Activated CD4-positive, alpha-beta T cell treated with anti-CD3 and anti-CD28 coated beads for 24 hours (primary cell): ENCODE measurements at places on chromosomes 7 and 10.

DNA sequence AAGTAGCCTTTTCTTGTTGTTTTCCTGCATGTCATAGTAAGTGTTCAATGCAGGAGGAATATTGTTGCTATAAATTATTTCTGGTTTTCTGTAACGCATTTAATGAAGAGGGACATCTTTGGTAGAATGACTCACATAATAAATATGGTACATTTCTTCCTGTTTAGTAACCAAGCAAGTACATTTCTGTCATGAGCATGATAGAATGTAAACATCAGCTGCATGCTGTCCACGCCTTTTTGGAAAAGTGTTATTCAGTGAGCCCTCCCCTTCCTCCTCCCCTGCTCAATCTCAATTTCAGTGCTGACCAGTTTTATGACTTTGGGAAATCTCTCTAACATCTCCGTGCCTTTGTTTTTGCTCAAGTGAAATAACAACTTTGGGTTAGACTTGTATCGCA, 664.0 kb downstream of the XPNPEP1 start:
- DNase-seq, result no peak

GRCh38 chr7:77797734-77798393, 370 bp downstream of the TMEM60 start:
- no peak for DNase-seq

- no peak for DNase-seq
These were observed 12.0 kb upstream of the SCART1 start for GRCh38 chr10:133441780-133442179.

DNA sequence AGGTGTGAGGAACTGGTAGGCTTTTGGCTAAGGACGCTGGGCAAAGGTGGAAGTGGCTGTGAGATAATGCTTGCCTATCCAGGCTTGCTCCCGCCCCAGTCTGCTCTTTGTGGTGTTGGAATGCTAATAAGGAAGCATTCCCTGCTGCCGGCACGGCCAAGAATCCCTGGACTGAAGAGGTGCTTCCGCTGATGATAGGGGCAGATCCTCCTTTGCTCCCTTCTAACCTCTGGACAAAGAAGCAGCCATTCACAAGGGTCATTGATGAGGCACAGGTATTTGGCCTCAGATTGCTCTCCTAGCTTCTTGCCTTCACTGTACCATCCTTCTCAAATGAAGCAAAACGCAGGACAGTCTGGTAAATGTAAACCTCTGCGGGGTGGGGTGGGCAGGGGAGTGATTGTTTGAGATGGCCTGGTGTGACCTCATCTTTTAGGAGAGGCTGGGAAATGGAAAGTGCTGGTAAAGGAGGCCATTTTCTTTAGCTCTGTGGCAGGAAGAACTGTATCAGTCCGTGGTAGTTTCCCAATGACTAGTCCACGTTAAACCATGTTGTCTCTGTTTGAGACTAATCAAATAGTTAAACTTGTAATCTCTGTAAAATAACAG, 1.7 kb downstream of the PGAM1 start:
- DNase-seq, result no peak

- no peak for DNase-seq
These were observed 160.8 kb upstream of the NPSR1 start for GRCh38 chr7:34497153-34497777.

- DNase-seq, result no peak
These were observed 366.5 kb upstream of the KLF6 start for GRCh38 chr10:4151466-4151865.

DNA sequence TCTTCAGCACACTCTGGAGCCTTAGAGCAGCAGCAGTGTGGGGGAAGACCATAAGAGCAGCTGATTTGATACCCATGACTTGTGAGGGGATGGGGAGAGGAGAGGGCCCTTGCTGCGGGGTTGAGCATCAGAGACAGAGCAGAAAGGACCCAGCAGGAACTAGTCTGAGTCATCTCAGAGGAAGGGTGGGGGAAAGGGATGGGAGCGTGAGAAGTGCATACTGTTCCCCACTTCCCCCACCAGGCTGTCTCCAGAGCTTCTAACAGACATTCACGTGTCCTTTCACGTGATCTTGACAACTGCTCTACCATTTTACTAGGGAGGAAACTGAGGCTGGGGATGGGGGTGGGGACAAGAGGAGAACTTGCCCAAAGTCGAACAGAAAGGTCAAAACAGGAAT, 38.7 kb downstream of the FAM241B start:
- no peak for DNase-seq

- no peak for DNase-seq
These were observed 185.5 kb upstream of the SH2B2 start for GRCh38 chr7:102101111-102101551.

DNA sequence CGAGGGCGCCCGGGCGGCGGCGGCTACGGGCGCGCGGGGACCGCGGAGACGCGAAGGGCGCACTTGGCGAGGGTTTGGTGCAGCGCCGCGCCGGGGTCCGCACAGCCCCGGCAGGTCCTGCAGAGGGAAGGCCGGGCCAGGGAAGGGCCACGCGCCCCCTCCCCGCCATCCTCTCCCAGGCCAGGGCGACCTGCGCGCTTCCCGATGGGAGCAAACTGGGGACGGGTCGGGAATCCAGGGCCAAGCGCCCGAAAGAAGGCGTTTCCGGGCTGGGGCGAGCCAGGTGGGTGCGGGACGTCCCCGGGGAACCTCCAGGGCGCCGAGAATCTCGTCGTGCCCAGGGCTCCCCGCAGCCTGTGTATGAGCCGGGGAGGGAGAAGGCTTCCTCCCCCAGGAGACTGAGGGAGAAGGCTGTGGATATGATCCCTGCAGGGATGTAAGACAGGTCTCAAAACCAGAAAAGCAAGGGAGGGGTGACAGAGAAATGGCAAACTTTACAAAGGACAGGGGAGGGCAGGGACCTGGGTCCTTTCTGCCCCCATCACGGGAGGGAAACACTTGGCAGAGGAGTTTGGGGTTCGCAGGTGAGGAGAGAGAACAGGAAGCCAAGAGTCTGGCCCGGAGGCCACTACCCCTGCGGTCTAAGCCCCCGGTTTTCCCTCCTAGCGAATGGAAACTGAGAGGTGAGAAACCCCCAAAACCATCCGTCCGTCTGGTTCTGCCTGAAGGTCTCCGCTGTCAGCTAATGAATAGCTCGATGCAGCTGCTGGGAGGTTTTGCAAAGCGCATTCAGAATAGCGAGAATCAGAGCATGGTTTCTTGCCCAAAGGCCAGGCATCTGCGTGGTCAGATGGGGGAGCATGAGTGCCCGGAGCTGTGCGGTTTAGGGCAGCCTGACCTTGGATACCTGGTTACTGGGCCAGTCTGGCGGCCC, 674 bp downstream of the AMZ1 start:
- DNase-seq, result no peak

DNA sequence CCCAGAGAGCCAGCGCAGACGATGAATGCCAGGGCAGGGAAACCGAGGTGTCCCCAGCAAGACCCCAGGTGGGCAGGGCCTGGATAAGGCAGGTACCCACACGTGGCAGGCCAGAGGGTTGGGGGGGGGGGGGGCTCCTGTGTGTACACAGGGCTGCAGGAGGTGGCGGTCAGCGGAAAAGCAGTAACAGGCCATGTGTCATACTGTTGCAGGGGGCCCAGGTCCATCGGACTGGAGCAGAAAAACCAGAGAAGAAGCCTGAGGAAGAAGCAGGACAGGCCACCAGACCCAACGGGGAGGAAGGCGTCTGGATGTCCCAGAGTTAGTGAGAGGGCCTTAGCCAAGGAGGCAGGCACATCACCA, 116.3 kb downstream of the MAD1L1 start:
- DNase-seq, result no peak

- DNase-seq, result no peak
These were observed 47.8 kb downstream of the SLC35G1 start for GRCh38 chr10:93941606-93942005.

DNA sequence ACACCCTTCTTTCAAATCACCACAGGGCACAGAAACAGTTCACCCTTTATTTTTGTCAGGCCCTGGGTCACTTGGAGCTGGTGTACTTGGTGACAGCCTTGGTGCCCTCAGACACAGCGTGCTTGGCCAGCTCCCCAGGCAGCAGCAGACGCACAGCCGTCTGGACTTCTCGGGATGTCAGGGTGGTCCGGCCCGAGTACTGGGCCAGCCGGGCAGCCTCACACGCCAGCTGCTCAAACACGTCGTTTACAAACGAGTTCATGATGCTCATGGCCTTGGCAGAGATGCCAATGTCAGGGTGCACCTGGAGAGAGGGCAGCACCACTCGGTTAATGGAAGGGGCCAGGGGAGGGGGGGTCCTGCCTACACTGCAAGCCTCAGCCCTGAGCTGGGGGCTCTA, 2.5 kb downstream of the H2BK1 start:
- no peak for DNase-seq

GRCh38 chr7:4733936-4734528, 41.4 kb upstream of the AP5Z1 start:
- no peak for DNase-seq

DNA sequence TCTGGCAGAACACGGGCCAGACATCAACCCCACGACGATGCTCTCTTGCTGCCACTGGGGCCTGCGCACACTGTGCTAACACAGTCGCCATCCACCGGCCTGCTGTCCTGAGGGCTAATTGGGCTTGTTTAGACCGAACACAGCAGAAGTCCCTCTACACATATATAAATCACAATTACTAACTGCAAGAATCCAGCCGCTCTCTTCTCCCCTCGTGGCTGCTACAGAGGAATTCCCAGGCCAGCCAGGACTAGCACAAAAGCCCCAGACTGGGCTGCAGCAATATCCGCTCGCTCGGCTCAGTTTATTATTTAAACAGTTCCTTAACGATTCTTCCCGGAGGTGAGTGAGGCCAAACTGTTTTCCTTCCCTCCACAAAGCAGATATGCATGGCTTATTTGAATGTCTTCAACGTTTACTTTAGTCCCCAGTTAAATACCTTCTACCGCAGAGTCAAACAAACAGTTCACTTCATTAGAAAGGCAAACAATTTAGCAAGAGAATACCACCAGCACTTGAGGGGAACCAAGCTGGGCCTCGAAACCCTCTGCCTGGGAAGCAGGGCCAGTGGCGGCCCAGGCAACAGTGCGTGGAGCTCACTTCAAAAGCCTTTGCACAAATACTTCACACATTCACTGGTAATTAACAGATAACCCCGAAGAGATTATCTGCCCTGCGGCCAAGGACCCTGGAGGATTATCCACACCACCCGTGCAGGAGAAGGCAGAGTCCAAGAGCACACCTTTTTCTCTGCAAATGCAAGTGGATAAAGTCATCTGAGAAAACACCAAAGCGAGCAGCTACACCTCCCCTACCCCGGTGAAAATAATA, 145.3 kb downstream of the GLI3 start:
- DNase-seq, result no peak

DNA sequence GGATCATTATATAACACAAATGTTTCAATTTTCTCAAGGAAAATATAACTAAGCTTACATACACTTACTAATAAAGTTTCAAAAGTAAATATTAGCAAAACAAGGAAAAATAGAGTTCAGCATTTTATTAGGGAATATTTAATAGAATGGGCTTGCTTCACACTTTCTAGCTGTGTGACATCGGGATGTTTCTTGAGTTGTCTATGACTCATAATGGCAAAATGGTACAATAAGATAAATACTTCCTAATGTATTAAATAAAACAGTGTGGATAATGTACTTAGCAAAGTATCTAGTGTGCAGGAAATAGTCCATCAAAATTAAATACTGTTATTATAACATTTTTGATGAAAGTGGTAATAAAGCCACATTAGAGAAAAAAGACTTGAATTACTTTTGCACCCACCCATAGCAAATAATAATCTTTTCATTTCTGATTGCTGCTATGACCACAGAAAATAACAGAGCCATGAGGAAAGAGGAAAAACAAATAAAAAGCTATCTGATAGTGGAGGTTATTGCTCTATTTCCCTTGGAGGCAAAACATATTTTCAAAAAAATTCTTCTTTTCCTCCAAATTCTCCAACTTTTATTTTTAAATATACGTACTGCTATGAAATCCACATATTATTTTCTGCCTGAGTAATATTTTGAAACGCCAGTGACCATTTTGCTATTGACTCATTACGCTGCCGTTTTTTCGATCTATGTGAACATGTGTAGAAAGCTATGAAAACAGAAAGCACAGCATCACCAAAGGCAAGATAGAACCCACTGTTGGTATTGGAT, 272.9 kb upstream of the KLF6 start:
- no peak for DNase-seq

DNA sequence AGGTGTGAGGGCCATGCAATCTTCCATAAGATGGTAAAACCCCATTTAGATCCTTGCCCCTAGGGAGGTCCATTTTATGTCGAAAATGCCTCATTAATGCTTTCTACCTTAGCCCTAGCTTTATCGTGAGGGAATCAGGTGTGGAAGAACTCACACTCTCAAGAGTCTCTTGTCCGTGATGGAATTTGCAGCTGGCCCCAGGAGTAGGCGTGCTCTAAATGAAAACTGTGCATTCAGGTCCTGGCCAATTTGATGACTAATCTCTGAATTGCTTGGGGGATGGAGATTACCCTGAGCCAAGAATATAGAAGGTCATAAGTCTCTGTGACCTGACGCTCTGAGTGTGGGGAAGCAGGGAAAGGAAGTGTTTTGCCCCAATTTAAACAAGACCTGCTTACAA, 6.6 kb downstream of the C10orf90 start:
- DNase-seq, result no peak

GRCh38 chr10:43671659-43672531, 23.2 kb upstream of the ZNF32 start:
- no peak for DNase-seq

- DNase-seq, result no peak
These were observed 200.1 kb downstream of the SKAP2 start for GRCh38 chr7:26664274-26664673.

DNA sequence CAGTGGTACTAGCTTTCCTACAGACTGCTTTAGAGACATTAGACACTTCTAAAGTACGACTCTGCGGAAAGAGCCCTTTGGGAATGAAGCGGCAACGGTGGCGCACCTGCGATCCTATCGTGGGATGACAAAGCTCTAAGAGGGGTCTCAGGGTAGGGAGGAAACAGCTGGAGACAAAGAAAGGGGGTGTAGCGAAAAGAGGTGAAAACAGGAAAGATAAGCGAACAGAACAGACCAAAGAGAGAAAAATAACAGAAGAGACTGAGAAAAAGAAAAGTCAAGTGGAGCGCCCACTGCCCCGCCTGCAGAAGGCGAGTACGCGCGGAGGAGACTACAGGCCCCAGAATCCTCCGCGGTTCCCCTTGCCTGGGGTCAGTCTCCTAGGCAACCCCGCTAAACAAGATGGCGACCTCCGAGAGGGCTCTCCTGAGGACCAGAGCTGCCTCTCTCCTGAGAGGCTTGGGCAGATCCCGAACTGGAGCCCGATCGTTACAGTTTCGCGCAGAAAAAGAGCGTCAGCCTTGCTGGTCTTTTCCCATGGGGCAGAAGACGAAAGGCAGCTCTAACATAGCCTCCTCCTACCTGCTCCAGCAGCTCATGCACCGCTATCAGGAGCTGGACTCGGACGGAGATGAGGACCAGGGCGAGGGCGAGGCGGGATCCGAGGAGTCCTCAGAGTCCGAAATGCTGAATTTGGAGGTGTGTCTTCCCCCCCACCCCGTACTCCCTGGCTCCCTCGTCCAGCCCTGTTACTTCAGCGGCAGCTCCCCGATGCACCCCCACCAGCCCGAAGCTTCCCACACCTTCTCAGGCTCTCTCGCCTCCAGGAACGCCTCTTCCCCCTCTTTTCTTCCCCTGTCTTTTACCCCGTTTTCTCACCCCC, at the start of gene LRGUK:
TSS of gene LRGUK (plus strand) at position 375 of the 883 bp plus-strand sequence. CDS start at position 403, 28 bp downstream.
- peak; percentile 54 for DNase-seq
